ENCODE measurements at places on chromosomes 4 and X. TPM values are rescaled to one million over a fixed set of nuclear protein-coding genes. Genes with fewer than 3 reads are reported as not detected.

Gene WDR44
- total RNA-seq: 9.9 TPM

DNA sequence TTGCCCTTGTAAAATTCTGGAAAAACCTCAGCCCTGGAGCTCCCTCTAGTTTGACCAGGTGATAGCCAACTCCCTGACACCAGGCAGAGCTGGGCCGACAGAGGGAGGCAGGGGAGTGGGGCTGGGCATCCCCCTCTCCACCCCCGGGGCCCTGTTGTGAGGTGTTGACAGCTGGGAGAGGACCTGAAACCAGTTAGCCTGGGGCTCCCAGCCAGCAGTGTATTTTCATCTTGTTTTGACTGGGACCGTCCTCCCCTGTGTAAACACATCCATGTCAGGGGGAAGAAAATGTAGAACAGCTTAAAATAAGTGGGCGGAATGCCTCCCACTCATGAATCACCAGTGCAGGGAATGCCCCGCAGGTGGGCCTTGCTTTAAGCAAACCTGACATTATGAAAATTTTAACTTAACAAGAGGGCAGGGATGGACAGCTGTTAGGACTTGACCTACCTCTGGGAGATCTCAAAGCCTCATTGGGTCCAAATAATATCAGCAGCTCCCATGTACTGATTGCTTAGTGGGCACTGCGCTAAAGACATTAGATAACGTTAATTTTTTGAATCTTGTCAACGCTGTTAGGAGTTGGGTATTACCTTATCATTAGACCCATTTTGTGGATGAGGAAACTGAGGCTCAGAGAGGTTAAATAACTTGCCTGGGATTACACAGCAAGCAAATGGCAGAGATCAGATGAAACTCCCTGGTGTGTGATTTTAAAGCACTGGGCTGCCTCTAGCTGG lies 45.9 kb downstream of the TSC22D3 start:
- H3K4me1 ChIP-seq: peaks cover 92% of the 10 kb centered on the region
- no peak for DNase-seq
- no peaks in the 10 kb centered on the region for H3K36me3 ChIP-seq
- H3K27me3 ChIP-seq: no peaks in the 10 kb centered on the region
- peak overlapping the region; percentile 85 for H3K27ac ChIP-seq

DNA sequence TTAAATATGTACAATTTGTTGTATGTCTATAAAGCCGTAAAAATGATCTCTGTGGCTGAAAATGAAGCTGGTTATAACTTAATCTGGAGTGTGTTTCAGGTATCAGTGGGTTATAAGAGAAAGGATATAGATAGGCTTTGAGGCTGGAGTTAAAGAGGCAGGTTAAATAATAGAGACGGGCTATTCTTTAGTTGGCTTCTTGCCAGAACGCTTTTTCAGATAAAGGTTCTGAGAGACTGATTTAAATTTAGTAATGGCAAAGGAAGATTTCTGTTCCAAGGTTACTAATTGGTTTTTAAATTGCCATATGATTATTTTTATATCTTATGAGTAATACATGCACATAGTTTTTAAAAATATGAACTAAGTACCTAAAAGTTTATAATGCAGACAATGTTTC lies 117.4 kb downstream of the AWAT2 start:
- no peaks in the 10 kb centered on the region for H3K36me3 ChIP-seq
- no peaks in the 10 kb centered on the region for H3K27me3 ChIP-seq
- no peak for DNase-seq
- no peaks in the 10 kb centered on the region for H3K4me1 ChIP-seq
- no peak overlapping the region for H3K4me3 ChIP-seq

GRCh38 chrX:39318506-39319343 lies 517.5 kb downstream of the MID1IP1 start:
- H3K36me3 ChIP-seq: no peaks in the 10 kb centered on the region
- H3K27ac ChIP-seq: no peak overlapping the region
- no peak overlapping the region for H3K4me3 ChIP-seq
- H3K4me1 ChIP-seq: no peaks in the 10 kb centered on the region
- DNase-seq: no peak
- H3K27me3 ChIP-seq: no peaks in the 10 kb centered on the region

Data from body of pancreas (tissue), 4 donors.